ENCODE measurements at places on chromosomes 6 and 20.

GRCh38 chr6:52754443-52754842 lies 8.8 kb downstream of the GSTA2 start:
- no peak for DNase-seq

GRCh38 chr6:165686596-165687365 lies 23.7 kb upstream of the PDE10A start:
- DNase-seq, result no peak

DNA sequence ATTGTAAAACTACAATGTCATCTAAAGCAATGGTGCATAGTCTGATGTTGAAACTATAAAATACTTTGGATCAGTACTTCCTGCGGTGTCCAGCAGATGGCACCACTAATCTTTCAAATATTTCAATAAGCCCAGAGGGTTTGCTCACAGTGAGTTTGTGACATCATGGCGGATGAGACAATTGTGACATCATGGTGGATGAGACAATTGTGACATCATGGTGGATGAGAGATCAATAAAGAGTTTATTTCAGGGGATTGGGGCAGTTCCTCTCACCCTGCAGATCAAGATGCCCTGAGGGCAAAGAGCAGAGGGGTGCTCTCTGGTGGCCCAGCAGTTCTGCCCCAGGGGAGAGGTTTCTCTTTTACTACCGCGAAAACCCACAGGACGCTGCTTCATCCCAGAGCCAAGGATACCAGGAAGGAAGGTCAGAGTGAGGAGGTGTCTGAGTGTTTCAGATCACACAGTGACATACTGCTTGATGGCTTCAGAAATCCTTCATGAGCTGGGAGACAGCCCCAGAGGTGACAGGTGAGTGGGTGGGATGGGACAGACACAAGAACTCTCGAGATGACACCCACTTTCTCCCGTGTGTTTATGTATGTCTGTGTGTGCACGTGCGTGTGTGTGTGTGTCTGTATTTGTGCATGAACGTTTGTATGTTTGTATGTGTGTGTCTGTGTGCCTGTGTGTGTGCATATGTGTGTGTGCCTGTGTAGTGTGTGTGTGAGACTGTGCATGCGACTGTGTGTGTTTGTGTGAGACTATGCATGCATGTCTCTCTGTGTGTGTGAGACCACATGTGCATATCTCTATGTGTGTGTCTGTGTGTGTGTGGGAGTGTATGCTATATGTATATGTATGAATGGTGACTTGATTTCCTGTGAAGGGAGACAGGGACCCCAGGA lies 7.3 kb upstream of the ULBP2 start:
- peak; percentile 76 for DNase-seq

GRCh38 chr6:14292119-14292518 lies 174.5 kb downstream of the CD83 start:
- no peak for DNase-seq
